ENCODE measurements at places on chromosomes 6 and 20.

DNA sequence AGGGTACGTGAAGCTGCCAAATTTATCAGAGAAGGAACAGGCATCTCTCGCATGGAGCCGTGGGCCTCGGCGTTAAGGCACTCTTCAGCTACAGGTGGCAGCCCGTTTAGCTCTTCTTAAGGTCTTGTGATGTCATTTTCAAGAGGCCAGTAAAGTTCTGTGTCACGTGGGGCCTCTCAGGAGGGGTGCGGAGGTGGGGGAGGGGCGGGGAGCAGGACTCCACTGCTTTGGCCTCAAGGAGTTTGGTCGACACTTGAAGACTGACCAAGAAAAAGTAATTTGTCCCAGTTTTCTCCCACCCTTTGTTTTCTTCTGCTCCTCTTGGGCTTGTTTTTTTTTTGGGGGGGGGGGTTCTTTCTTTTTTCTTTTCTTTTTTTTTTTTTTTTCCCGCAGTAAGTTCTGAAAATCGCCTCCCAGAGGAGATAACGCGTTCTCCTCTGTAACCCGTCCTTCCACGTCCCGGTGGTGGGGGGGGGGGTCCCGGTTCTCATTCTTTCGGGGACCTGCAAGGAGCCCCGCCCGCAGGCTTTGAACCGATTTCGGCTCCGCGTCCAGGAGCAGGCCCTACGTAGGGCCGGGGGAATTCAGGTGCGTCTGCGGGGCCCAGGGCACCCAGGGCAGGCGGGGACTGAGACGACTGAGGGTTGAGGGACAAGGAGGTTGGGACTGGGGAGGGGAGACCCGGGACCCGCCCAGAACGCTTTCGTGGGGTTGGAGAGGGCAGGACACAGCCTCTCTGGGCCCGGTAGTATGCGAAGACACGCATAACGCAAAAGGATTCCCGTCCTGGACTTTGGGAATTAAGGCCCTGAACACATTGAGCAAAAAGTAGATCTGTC lies 26.0 kb downstream of the GPX6 start:
- DNase-seq, result peak; percentile 69

DNA sequence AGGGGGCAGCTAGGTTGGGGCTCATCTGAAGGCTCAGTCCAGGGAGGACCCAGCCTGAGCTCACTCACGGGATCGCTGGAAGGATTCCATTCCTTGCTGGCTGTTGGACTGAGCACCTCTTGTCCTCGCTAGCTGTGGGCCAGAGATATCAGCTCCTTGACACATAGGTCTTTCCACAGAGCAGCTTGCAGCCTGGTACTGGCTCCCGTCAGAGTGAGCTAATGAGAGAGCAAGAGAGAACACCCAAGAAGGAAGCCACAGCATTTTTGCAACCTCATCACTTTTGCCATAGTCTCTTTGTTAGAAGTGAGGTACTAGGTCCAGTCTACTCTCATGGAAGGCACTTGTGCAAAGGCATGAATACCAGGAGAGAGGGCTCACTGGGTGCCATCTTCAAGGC lies 179.9 kb downstream of the CDC5L start:
- DNase-seq, result peak; percentile 29

DNA sequence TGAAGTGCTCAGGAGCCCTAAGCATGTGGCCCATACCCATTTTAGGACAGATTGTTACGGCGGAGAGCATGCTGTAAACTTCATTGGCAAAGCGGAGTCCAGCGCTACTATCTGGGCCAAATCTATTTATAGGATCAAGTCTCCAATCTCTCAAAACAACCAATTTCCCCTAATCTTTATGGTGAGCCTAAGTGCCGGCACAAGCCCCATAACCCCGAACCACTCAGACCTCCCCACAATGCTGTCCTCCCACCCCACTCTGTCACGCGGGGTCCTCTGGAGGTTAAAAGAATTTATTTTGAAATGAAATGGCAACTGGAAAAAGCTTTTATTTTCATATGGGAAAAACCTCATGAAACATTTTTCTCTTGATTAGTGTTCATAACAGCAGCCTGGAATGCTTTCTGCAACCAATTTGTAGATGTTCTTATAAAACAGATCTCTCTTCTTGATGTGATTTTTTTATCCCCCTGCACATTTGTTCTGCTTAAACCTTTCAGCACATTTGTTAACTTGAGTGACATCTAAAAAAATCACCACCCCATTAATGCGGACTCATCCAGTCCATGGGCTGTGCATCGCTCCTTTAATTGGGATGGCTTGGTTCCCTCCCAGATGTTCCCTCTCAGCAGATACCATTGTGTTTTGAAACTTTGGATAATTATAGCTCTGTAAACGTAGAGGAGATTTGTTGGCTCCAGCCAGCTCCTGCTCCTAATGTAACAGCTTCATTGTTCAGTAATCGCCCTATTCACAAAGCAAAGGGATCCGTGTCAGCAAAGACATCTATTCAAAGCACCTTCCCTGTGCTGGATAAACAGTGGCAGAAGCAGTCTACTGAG lies 323.6 kb downstream of the CD83 start:
- peak; percentile 56 for DNase-seq

DNA sequence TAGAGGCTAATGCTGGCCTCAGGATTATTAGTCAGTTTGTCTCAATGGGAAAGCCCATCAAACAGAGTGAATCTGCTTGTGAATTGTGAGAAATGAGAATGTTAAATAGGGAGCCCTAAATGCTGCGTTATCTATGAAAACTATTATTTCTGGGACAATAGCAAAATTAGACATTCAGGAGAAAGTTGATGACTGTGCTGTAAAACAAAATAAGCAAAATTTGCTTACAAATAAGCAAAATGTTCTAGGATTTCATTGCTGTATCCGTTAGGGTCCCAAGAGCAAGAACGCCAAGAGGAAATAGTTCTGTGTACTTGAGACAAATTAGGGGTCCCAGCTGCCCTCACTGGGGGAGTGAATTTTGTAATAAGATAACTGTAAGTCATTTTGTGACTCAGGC lies 59.2 kb upstream of the RAB32 start:
- no peak for DNase-seq

DNA sequence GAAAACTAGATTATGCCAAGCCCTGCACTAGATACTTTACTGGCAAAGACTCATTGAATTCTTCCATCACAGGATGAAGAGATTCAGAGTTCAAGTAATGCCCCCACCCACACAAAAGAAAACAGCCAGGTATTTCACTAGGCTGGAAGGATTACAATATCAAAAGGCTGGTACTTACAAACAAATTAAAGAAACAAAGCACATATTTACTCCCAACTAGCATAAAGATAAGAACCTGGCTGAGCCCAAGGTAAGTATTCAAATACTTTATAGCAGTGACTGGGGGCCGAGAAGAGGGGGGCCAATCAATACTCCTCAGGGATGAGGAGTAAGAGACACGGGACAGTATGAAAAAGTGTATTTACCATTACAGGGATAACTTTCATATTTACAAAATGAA lies 3.7 kb downstream of the ACOT8 start:
- no peak for DNase-seq

GRCh38 chr20:12199703-12200102 lies 282.0 kb downstream of the BTBD3 start:
- DNase-seq, result no peak

DNA sequence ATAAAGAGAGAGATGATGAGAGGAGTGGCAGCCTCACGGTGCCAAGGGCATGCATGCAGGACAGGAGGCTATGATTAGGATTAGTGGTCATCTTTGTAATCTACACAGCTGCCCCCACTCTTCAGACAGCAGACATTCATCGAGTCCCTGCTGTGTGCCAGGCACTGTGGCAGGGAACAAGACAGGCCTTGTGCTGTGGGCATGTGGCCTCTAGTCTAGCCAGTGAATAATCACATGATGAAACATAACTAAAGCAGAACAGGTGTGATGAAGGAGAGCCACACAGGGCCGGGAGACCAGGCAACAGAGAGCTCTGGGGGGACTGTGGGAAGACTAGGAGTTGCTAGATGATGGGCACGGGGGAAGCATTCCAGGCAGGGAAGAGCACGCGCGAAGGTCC lies 22.2 kb downstream of the TOX2 start:
- DNase-seq, result no peak

GRCh38 chr6:160102956-160103824 lies 18.4 kb upstream of the SLC22A1 start:
- peak; percentile 43 for DNase-seq

- no peak for DNase-seq
These were observed 71.8 kb upstream of the CENPW start for GRCh38 chr6:126268092-126268491.

- no peak for DNase-seq
These were observed 21.2 kb upstream of the TTPAL start for GRCh38 chr20:44454306-44454963.

DNA sequence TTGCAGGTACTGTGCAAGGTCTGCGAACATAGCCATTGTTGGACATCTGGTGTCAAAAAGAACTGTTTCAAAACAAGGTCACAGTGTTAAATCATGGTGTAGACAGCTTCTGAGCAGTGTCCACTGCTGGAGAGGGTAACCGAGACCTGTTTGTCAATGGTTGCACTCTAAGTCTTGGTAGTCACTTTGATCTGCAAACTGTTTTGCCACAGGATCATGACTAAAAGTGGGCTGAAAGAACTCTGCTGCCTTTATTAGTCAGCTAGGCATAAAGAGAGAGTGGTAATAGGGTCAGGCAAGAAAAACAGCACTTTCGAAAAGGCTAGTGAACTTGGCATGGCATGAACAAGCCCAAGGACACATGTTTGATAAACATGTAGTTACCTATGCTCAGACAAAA lies 552.3 kb upstream of the CITED2 start:
- DNase-seq, result no peak

- DNase-seq, result no peak
These were observed 100.3 kb upstream of the SIRPG start for GRCh38 chr20:1757606-1758512.

GRCh38 chr6:142764311-142764710 lies 180.7 kb downstream of the HIVEP2 start:
- DNase-seq, result no peak

DNA sequence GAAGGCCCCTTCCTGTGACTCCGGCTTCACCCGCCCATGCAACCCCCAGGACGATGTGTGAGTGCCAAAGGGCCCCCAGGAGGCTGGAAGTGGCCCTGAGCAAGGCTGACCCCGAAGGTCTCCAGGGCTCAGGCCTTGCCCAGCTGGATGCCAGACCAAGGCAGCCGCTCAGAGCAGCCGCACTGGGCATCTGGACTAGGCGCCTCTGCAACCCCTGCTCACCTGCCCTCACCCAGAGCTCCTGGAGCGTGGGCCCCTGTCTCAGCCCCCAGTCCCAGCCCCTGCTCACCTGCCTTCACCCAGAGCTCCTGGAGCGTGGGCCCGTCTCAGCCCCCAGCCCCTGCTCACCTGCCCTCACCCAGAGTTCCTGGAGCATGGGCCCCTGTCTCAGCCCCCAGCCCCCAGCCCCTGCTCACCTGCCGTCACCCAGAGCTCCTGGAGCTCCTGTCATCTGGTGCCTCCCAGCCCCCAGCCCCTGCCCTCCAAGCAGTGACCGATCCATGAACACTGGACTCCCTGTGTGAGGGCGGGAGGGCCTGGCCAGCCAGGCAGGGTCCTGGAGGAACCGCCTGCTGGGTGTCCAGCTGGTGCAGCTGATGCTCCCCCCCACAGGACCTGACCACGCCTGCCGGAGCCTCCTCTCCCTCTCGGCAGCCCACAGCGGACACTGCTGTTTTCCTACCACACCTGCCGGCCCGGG lies 1.1 kb downstream of the SRMS start:
- no peak for DNase-seq

- DNase-seq, result no peak
These were observed 13.7 kb downstream of the C6orf132 start for GRCh38 chr6:42128460-42129359.

DNA sequence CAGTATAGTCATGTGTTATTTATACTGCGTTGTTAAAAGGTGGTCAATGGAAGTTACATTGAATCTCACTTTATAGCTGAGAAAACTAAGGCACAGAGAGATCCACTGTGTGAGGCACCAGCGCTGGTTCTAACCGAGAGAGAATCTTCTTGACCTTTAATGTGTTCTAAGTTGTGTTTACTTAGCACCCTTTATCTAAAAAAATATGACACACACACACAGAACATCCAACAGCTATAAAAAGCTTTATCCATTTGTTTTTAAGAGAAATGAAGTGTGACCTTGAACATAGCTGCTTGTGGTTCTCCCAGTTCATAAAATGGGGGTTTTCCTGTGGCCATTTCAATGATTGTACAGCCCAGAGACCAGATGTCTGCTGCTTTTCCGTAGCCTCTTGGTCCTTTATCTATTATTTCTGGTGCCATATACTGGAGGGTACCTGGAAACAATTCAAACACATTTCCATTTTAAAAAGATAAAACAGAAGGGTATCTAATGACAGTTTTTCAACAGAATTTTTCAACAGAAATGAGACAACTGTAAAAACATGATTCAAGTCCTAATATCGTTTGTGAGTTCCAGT lies 54.8 kb upstream of the MAP7 start:
- no peak for DNase-seq

DNA sequence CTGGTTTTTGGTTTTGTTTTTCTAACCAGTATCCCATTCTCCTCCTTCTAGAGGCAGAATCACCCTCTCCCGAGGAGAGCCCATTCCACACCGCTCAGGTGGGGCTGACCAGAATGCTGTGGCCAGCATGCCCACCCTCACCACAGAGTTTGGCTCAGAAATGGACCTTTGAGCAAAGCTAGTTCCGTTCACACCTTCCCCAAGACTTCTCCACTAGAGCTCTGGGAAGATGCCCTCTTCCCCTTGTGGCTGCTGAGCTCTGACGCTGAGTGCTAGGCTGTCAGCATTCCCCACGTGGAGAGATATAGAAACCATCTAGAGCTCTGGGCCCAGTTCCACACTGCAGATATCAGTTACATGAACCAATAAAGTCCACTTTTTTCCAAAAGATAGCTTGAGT lies 7.9 kb downstream of the GPLD1 start:
- no peak for DNase-seq

DNA sequence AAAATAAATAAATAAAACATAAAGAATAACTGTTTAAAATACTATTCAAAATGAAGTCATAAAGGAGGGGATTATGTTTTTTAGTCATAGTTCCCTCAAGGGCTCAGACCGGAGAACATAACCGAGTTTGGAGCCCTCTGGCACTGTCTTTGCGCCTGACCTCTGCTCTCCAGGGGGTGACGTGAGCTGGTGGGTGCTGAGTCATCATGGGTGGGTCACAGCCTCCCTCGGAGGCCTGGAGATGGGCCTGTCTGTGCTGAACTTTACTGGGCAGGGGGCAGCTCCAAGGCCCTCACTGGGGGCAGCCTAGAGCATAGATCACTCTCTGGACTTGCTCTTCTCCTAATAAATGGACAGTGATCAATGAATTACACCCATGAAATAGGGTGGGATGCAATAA lies 3.1 kb upstream of the MAVS start:
- DNase-seq, result peak; percentile 55

- DNase-seq, result peak; percentile 38
These were observed 18.0 kb upstream of the SIRPB2 start for GRCh38 chr20:1509237-1509636.
